Activated T-helper 1 cell treated with anti-CD3 and anti-CD28 coated beads, Interleukin-12 subunit alpha, Interleukin-12 subunit beta, Interleukin-2, Interleukin-4 antibody, amounts not matched to agents 30 ng/mL and 10 ng/mL and 1 ng/mL, durations not matched to agents 14 hours and 24 hours and 36 hours (primary cell): ENCODE measurements at places on chromosomes 6 and 20. TPM values are rescaled to one million over a fixed set of nuclear protein-coding genes. Genes with fewer than 3 reads are reported as not detected.

Gene TAB2
- total RNA-seq = 154 and 157 TPM in 2 replicates

Gene MROH8
- total RNA-seq = 1.1 and 1.3 TPM in 2 replicates

Gene ZNF391
- total RNA-seq = 0.37 and 0.44 TPM in 2 replicates

Gene EYS
- not detected in 2 replicates for total RNA-seq

Gene PLEKHG1
- total RNA-seq = 0.27 and 0.80 TPM in 2 replicates

DNA sequence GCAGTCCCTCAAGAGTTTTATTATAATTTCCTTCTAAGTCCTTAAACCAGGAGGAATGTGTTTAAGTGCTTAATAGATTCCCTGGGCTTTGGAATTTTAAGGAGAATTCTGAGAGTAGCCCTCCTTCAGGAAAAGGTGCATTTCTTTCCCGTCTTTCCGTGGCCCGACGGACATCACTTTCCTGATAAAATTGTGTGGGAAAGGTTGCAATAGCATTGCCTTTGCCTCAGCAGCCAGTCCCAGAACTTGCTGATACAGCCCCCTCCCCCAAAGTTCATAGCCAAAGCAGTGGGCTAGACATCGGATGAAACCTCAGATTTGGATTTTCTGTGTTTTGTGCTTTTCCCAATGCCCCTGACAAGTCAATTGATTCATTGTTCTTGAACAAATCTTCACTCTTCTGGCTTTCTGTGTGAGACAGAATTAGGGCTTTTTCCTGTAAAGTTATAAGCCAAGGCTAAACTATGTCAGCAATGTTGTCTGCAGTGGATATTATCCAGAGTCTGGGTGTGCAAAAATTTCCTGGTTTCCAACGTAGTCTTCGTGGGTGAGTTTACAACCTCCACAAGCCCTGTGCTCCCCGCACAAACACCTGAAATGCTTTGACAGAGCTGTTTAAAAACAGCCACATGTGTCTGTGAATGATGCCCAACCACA, 1.1 kb upstream of the SMOC2 start:
- no peak overlapping the region for H3K4me3 ChIP-seq
- H3K4me1 ChIP-seq = no peaks in the 10 kb centered on the region
- H3K36me3 ChIP-seq = no peaks in the 10 kb centered on the region
- no peak for DNase-seq
- H3K27ac ChIP-seq = no peak overlapping the region

DNA sequence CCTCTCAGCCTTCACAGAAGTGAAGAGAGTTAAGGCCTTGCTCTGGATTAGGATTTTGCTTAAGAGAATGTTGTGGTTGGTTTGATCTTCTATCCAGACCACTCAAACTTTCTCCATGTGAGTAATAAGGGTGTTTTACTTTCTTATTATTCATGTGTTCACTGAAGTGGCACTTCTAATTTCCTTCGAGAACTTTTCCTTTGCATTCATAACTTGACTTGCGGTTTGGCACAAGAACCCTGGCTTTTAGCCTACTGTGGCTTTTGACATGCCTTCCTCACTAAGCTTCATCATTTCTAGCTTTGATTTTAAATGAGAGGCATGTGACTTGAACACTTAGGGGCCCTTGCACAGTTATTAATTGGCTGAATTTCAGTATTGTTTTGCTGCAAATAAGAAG, 166.1 kb upstream of the OPRM1 start:
- H3K4me3 ChIP-seq = no peak overlapping the region
- no peak for DNase-seq
- no peaks in the 10 kb centered on the region for H3K27me3 ChIP-seq
- no peaks in the 10 kb centered on the region for H3K36me3 ChIP-seq
- H3K4me1 ChIP-seq = no peaks in the 10 kb centered on the region

- H3K27me3 ChIP-seq = peaks cover 23% of the 10 kb centered on the region
- no peak overlapping the region for H3K27ac ChIP-seq
- no peaks in the 10 kb centered on the region for H3K36me3 ChIP-seq
- DNase-seq = no peak
- H3K4me1 ChIP-seq = no peaks in the 10 kb centered on the region
These were observed 95.5 kb upstream of the AFDN start for GRCh38 chr6:167731216-167731615.

DNA sequence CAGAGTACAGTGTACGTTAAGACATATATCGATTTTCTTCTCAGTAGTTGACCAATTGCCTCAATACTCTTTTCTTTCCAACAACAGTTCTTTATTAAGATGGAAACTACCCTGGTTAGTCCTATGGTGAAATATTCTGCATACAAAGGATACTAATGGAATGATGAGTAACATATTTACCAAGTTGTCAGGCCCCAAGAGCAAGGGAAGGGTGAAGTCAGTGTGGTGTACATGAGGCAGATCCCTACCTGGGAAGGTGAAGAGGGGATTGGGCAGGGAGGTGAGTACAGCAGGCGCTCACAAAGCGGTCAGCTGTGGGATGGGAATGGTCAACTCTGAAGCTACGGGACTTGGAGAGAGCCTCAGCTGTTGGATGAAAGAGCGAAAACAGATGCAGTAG, 29.7 kb downstream of the GJA1 start:
- H3K4me3 ChIP-seq = no peak overlapping the region
- H3K27ac ChIP-seq = no peak overlapping the region
- DNase-seq = no peak
- H3K27me3 ChIP-seq = no peaks in the 10 kb centered on the region
- no peaks in the 10 kb centered on the region for H3K4me1 ChIP-seq

DNA sequence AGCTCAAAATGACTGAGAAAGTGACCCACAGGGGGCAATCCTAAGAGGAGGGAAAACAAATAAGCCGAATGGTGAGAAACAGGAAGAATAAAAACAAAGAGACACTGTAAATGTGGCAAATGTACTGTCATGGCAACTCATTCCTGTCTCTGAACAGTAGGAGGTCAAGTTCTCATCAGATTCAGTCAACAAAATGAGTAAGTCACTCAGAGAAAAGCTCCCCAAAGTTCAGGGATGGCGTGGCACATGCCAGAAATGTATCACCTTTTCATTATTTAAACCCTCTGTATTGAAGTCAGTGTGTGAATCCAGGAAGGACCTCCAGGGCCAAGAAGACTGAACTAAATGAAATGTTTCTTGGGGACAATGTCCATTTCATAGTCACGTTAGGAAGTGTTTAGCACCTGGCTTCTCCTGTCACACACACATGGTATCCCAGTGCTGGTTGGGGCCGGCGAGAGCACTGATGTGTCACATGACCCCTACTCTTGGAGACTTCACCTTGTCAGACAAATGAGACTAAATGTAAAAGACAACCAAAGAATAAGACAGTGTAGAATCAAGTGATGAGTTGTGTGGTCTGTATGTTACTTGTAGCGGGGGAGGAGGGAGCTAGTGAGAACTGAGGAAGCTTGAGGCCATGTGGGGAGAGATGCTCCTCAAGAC, 20.7 kb downstream of the CNR1 start:
- peaks cover 5% of the 10 kb centered on the region for H3K27me3 ChIP-seq
- no peak for DNase-seq
- no peaks in the 10 kb centered on the region for H3K4me1 ChIP-seq
- no peak overlapping the region for H3K27ac ChIP-seq
- no peak overlapping the region for H3K4me3 ChIP-seq

- no peak overlapping the region for H3K27ac ChIP-seq
- no peak overlapping the region for H3K4me3 ChIP-seq
- no peak for DNase-seq
- no peaks in the 10 kb centered on the region for H3K4me1 ChIP-seq
- no peaks in the 10 kb centered on the region for H3K27me3 ChIP-seq
- H3K36me3 ChIP-seq = no peaks in the 10 kb centered on the region
These were observed 77.2 kb upstream of the PTCHD4 start for GRCh38 chr6:48188158-48188557.

DNA sequence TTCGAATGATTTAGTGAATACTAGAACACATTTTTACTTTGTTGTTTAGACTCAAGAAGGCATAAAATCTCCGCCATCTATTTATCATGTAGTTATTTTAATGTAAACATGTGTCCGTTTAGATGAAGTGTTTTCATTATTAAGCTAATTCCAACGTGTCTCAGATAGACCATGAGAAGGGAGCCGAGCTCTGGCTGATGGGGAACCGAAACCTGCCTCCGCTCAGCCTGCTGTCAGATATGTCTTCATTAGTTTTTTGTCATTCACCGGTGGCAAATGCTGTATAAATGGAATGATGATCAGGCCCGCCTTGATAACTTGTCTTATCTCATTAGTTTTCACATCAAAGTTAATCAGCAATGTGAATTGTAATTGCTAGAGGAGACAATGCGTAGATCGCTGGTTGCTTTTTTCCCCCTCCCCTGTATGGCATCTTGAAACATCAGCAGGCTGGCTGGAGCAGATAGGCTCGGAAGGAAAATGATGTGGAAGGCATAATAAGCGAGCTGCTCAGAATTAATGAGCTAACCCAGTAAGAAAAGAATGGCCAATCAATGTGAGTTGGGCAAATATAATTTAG, 136.4 kb downstream of the LINC00237 start:
- no peak overlapping the region for H3K27ac ChIP-seq
- H3K36me3 ChIP-seq = no peaks in the 10 kb centered on the region
- no peaks in the 10 kb centered on the region for H3K4me1 ChIP-seq
- no peak overlapping the region for H3K4me3 ChIP-seq

DNA sequence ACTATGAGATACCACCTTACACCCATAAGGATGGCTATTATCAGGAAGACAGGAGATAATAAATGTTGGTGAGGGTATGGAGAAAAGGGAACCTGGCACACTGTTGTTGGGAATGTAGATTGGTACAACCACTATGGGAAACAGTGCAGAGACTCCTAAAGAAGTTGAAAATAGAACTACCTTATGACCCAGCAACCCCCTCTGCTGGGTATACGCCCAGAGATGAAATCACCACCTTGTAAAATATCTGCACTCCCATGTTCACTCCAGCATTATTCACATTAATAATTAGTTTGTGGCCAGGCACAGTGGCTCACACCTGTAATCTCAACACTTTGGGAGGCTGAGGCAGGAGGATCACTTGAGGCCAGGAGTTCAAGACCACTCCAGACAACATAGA, 26.8 kb downstream of the ZBTB9 start:
- no peaks in the 10 kb centered on the region for H3K4me1 ChIP-seq
- no peak overlapping the region for H3K4me3 ChIP-seq
- H3K36me3 ChIP-seq = no peaks in the 10 kb centered on the region
- no peak for DNase-seq

- peaks cover 19% of the 10 kb centered on the region for H3K4me1 ChIP-seq
- H3K4me3 ChIP-seq = no peak overlapping the region
- no peak for DNase-seq
- H3K27ac ChIP-seq = no peak overlapping the region
These were observed 3.6 kb downstream of the AVP start for GRCh38 chr20:3080939-3081388.

- H3K4me3 ChIP-seq = no peak overlapping the region
- no peaks in the 10 kb centered on the region for H3K36me3 ChIP-seq
- peaks cover 2% of the 10 kb centered on the region for H3K27me3 ChIP-seq
These were observed 279.2 kb downstream of the PTPRK start for GRCh38 chr6:128241216-128241615.

DNA sequence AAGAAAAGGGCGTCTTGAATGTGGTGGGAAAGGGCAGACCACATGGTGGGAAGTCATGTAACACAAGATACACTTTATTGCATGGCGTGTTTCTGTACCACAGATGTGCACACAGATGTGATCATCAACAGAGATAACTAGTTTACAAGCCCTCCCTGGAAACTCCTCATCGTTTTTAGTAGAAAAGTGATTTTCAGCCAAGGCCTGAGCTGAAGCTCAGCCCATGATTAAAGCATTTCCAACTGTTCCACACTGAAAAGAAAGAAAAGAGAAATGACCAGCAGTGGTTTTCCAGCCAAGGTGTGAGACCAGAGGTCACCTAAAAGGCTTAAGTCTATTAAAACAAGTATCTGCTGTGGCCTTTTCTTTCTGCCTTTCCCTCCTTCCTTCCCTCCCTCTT, 463.9 kb upstream of the JAG1 start:
- no peaks in the 10 kb centered on the region for H3K36me3 ChIP-seq
- H3K27me3 ChIP-seq = no peaks in the 10 kb centered on the region
- H3K27ac ChIP-seq = no peak overlapping the region
- H3K4me1 ChIP-seq = no peaks in the 10 kb centered on the region
- no peak for DNase-seq
- no peak overlapping the region for H3K4me3 ChIP-seq
